ENCODE measurements at places on chromosomes 4 and X.
A peak's percentile ranks its signal among the peaks of the same experiment; 100 is the strongest.

DNA sequence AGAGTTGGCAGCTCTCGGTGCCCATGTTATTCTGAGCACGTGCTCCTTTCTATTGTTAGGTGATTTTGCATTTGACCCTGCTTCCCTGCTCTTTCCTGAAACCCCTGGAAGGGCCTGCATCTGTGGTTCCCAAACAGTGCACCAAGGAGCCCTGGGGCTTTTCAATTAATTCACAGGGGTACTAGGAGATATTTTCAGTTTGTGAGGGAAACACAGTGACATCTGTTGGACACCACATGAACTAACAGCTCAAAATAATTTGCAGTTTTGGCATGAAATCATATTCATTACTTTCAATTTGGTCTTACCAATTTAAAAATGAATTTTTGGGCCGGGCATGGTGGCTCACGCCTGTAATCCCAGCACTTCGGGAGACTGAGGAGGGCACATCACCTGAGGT is 156.6 kb downstream of the GATB start:
- no peaks in the 10 kb centered on the region for H3K27me3 ChIP-seq
- H3K4me3 ChIP-seq = no peak overlapping the region
- no peak overlapping the region for H3K27ac ChIP-seq
- no peaks in the 10 kb centered on the region for H3K4me1 ChIP-seq
- H3K36me3 ChIP-seq = no peaks in the 10 kb centered on the region
- no peak for DNase-seq

DNA sequence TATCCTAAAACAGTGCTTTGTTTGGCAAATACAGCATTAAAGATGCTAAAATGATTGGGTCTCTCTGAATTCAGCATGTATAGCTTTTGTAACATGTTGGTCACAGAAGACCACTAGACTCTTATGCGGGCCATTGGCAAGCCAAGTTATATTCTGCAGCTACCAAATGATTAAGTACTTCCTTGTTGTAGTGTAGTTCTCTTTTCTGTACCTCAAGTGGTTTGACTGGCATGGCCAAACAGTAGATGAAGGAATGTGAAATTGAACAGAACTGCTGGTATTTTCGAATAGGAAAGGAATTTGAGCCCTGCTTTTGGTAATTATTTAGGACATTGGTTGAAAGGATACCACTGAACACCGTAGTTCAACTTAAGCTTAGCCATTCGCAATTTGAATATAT is 193.9 kb upstream of the GPC4 start:
- no peak overlapping the region for H3K4me3 ChIP-seq
- no peak for DNase-seq
- no peak overlapping the region for H3K27ac ChIP-seq
- no peaks in the 10 kb centered on the region for H3K27me3 ChIP-seq

DNA sequence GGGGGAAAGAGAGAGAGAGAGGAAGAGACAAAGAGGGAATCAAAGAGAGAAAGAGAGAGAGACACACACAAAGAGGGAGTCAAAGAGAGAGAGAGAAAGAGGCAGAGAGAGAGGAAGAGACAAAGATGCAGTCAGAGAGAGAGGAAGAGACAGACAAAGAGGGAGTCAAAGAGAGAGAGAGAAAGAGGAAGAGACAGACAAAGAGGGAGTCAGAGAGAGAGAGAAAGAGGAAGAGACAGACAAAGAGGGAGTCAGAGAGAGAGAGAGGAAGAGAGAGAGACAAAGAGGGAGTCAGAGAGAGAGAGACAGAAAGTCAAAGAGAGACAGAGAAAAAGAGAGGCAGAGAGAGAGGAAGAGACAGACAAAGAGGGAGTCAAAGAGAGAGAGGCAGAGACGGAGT is 45.5 kb downstream of the MAGEA9 start:
- H3K4me1 ChIP-seq = peaks cover 2% of the 10 kb centered on the region
- H3K36me3 ChIP-seq = no peaks in the 10 kb centered on the region
- no peak for DNase-seq
- no peak overlapping the region for H3K4me3 ChIP-seq
- no peaks in the 10 kb centered on the region for H3K27me3 ChIP-seq
- no peak overlapping the region for H3K27ac ChIP-seq

DNA sequence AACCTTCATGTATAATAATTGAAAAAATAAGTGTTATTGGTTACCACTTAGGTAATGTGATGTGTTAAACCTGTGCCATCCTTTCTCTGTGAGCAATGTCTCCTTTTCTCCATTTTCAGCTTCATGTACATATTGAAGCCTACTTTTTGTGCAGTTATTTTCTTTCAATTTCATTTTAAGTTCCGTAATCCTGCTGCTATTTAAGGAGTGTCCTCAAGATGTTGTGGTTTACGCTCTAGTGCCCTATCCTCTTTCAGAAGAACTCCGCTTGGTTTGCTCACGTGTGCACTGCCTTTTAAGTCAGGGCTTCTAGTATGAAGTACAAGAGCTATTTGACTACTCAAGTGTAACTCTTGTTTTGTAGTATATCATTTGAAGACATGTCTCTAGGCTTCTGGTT is 2253.2 kb upstream of the TENM3 start:
- H3K4me1 ChIP-seq = no peaks in the 10 kb centered on the region
- no peaks in the 10 kb centered on the region for H3K36me3 ChIP-seq
- DNase-seq = no peak

- no peak overlapping the region for H3K4me3 ChIP-seq
- no peaks in the 10 kb centered on the region for H3K36me3 ChIP-seq
- no peak overlapping the region for H3K27ac ChIP-seq
- DNase-seq = no peak
- H3K4me1 ChIP-seq = no peaks in the 10 kb centered on the region
These were observed 547.8 kb upstream of the PCDH7 start for GRCh38 chr4:30172416-30172815.

DNA sequence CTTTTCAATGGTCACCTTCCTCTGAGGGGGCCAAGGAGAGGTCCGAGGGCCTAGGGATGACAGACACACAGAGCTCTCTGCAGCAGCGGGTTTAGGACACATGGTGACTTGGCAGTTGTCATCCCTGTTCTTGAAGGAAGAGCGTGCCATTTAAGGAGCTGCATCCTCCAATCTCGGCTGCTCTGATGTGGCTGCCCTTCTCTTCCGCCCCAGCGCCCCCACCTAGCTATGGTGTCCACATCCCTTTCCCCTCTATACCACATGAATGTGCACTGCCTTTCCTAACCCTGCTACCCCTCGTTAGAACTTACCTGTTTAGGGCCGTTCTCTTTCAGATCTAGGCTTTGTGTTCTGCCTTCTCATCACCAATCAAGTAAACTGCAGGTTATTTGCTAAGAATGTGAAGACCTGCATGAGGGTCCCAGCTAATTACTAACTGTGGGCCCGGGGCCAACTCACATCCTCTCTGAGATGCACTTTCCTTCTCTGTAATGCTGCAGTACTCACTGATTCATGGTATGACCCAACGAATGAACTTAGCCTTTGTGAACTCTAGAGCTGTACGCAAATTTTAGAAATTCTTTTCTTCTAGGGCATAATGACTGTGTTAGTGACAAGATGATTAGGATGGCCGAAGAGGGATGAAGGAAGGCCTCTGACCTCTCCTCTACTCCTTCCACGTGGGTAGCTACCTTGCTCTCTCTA is 38.2 kb downstream of the CHST7 start:
- peaks cover 25% of the 10 kb centered on the region for H3K4me1 ChIP-seq
- no peak overlapping the region for H3K4me3 ChIP-seq
- no peak overlapping the region for H3K27ac ChIP-seq
- H3K27me3 ChIP-seq = no peaks in the 10 kb centered on the region

- H3K27ac ChIP-seq = peak overlapping the region; percentile 89
- DNase-seq = no peak
- H3K36me3 ChIP-seq = peaks cover 11% of the 10 kb centered on the region
- peak overlapping the region; percentile 33 for H3K4me3 ChIP-seq
These were observed 97.8 kb downstream of the ZNF674 start for GRCh38 chrX:46447384-46447783.

DNA sequence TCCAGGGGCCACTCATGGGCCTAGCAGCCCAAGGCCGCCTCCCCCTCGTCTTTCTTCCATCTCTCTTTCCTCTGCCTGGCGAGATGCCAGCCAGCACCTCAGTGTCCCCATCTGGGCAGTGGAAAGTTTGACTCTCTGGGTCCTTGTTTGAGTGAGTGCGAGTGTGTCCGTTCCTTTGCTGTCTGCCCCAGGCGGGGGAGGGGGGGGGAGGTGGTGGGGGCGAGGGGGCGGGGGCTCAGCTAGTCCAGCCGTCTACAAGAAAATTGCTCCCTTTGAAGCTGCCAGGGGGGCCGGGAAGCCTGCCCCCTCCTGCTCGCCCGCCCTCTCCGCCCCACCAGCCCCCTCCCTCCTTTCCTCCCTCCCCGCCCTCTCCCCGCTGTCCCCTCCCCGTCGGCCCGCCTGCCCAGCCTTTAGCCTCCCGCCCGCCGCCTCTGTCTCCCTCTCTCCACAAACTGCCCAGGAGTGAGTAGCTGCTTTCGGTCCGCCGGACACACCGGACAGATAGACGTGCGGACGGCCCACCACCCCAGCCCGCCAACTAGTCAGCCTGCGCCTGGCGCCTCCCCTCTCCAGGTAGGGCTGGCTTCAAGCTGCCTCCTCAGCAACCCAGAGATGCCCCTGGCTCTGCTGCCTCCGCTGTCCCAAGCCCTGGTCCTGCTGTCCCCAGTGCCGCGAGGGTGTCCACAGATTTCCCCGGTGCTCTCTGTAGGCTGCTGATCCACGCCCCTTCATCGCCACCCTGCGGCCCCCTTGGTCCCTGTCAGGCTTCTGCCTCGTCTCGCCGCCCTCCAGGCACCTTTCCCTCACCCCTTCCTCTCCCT is at the start of gene BGN:
Gene BGN, plus strand, starts transcription at position 440 of the 821 bp plus-strand sequence. CDS start 9,652 bp downstream, outside the sequence.
- no peak within 1 kb of the TSS for H3K4me3 ChIP-seq
- DNase-seq = no peak
- no peaks in the 10 kb centered on the region for H3K36me3 ChIP-seq
- no peak within 1 kb of the TSS for H3K27ac ChIP-seq
- peaks cover 3% of the 10 kb centered on the region for H3K4me1 ChIP-seq

- H3K4me1 ChIP-seq = no peaks in the 10 kb centered on the region
- no peak for DNase-seq
- H3K36me3 ChIP-seq = peaks cover 22% of the 10 kb centered on the region
- no peaks in the 10 kb centered on the region for H3K27me3 ChIP-seq
These were observed 132.2 kb downstream of the AFAP1 start for GRCh38 chr4:7807351-7807921.

DNA sequence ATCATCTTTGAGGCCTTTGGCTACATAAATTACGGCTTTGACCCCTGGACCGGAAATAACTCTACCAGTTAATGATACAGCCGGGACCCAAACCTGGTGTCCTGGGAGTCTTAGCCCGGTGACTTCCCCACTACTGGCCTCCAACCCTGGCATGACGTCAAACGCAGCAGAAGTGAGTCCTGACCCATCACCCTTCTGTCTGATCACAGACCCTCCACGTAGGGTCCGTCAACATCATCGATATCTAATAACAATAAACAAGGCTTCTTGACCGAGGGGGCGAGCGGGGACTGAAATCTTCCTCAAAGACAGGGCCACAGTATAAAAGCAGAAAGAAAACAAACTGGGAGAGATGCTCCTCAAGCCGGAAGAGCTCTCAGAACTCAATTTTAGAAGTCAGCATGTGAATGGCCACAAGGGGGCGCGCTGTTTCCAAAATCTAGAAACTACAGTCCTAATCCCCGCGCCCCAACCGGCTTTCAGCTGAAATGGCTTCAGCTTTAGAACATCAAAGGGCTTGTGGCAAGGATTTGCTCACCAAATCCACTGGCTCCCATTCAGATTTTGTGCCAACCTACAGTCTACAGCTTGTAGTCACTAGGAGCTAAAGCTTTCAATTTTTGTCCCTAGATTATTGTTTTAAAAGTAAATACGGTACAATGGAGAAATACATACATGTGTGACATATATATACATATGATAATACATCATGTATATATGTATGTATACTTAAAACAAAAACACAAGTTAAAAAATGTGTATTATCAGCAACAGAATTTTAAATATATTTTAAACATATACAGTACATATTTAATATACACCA is 46.4 kb upstream of the ENPP6 start:
- H3K4me1 ChIP-seq = peaks cover 9% of the 10 kb centered on the region
- no peaks in the 10 kb centered on the region for H3K36me3 ChIP-seq
- no peak overlapping the region for H3K27ac ChIP-seq

DNA sequence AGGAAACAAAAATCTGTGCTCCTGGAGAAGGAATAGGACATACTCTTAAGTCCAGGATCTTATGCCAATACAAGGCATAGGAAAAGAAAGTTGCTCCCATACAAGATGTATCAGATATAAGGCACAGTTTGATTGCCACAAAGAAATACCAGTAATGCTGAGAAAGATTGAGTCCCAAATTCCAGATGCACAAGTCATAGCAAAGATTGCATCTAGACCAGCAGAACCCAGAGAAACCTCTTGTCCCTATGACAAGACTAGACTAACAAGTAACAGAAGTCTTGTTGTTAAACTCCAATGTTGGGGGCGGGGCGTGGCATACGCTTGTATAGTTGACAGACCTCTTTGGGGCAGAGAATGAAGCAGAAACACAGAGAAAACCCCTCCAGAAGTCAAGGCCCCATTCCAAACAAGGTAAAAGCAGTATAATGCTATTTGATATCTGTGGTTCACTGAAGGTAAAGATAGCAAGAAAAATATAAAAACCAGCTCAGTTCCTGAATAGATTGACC is 671.5 kb upstream of the GRIA3 start:
- DNase-seq = no peak
- no peaks in the 10 kb centered on the region for H3K36me3 ChIP-seq
- no peaks in the 10 kb centered on the region for H3K4me1 ChIP-seq

DNA sequence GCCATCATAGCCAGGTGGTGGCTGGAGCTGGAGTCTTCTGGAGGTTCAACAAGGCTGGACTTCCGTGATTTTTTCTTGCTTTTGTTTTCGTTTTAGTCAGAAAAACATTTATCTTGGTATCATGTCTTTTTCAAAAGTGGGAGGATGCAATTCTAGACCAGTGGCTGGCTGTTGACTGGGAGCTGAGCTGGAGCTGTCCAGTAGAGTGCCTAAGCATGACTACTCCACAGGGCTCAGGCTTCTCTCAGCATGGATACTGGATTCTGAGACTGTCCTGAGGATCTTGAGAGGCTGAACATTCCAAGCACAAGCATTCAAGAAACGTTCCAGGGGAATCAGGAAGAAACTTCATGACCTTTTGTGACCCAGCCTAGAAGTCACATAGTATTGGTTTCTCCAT is 598.1 kb downstream of the MID1IP1 start:
- H3K4me3 ChIP-seq = no peak overlapping the region
- no peak overlapping the region for H3K27ac ChIP-seq
- H3K4me1 ChIP-seq = no peaks in the 10 kb centered on the region

GRCh38 chrX:47193475-47194193 is at the start of gene UBA1:
Gene UBA1, plus strand, starts transcription at chrX:47193829. Its CDS starts 4,974 bp downstream, at chrX:47198803.
- peaks cover 14% of the 10 kb centered on the region for H3K36me3 ChIP-seq
- peaks cover 60% of the 10 kb centered on the region for H3K4me1 ChIP-seq
- H3K27me3 ChIP-seq = no peaks in the 10 kb centered on the region
- H3K4me3 ChIP-seq = peak within 1 kb of the TSS; percentile 94

DNA sequence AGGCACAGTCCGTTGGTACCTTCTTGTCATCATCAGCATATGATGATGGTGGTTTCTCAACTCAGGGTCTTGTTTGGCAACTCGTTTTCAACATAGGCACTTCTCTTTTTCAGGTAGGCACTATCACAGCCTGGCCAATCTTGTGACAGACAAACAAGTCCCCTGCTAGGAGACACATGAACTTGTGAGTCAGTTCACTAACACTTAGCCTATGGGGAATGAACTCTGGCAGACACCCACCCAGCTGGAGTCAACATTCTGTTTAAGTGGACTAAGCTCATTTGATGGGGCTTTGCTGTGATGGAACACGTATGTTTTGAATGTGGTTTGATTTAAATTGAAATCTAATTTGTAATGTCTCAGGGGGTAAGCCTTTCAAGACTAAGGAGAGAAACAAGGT is 100.7 kb upstream of the MAMLD1 start:
- no peaks in the 10 kb centered on the region for H3K36me3 ChIP-seq
- no peak for DNase-seq
- no peak overlapping the region for H3K4me3 ChIP-seq
- H3K4me1 ChIP-seq = no peaks in the 10 kb centered on the region

- no peak overlapping the region for H3K27ac ChIP-seq
- no peaks in the 10 kb centered on the region for H3K4me1 ChIP-seq
- no peak for DNase-seq
- H3K4me3 ChIP-seq = no peak overlapping the region
- H3K36me3 ChIP-seq = no peaks in the 10 kb centered on the region
These were observed 58.2 kb downstream of the ANXA10 start for GRCh38 chr4:168150420-168151050.
